IPS DF 19.7 (cell line): ENCODE measurements at places on chromosomes 16 and 17.

- DNase-seq: no peak
Measured at GRCh38 chr17:73759734-73760438, 115.6 kb upstream of the SDK2 start.

DNA sequence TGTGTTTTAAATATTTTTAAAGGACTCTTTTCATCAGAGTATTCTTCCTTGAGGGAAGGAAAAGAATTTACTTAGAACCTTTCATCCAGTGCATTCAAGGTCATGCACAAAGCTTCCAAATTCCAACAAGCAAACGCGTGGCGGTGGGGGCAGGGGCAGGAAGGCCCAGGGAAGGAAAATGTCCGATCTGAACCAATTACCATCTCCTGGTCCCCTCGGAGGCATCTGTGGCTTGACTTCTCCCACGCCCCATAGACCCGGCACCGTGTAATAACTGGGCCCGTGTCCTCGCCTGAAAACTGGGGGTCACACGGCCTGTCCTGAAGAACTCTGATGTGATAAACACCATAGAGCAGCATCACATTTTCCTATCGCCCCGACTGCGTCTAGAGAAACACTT lies 18.3 kb downstream of the MEAK7 start:
- no peak for DNase-seq

GRCh38 chr16:31435341-31436220 lies 7.0 kb downstream of the ZNF843 start:
- DNase-seq: no peak

- DNase-seq: no peak
Measured at GRCh38 chr16:27706156-27706865, 156.4 kb downstream of the KATNIP start.

GRCh38 chr16:10738231-10739077 lies 5.2 kb upstream of the NUBP1 start:
- no peak for DNase-seq

- DNase-seq: no peak
Measured at GRCh38 chr17:19387921-19388521, 1.0 kb upstream of the MFAP4 start.

- DNase-seq: no peak
Measured at GRCh38 chr17:82831818-82832200, 8.0 kb downstream of the ZNF750 start.
